ENCODE measurements at places on chromosomes 6 and 20.

GRCh38 chr6:150249261-150249660 lies 106.4 kb downstream of the PPP1R14C start:
- DNase-seq: no peak

GRCh38 chr20:39853636-39854035 lies 835.4 kb downstream of the MAFB start:
- no peak for DNase-seq

DNA sequence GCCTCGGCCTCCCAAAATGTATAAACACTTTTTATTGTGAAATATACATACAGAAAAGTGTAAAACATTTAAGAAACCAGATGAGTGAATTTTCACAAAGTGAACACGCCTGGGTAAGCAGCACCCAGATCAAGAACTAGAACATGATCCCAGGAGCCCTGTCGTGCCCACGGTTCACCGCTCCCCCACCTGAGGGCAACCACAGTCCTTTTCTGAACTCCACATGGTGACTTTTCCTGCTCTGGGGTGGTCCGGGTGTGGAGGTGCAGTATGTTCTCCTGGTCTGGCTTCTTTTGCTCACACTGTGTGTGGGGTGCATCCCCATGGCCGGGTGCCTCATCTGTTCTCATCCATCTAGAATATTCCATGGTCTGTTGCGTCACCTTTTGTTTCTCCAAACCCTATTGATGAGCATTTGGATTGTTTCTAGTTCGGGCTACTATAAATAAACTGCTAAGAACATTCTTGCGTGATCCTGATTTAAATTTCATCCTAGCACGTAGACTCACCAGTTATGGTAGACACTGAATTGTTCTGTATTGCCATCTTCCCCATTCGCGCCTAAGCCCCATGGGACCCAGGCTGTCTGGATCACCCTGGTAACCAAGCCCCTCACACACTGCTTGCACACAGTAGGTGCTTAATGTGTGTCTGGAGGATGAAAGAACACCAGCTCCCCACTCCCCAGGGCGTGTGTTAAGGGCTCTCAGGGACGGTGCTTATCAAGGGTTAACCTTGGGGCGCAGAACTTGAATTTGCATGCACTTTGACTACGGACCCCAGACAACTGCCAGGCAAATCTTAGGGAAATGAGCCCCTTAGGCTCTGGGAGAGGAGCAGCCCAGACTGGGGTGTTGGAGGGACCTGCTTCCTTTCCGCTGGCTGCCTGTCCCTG lies 56.2 kb downstream of the CTCFL start:
- no peak for DNase-seq

GRCh38 chr6:33456156-33456555 lies 1.8 kb downstream of the ZBTB9 start:
- no peak for DNase-seq

- no peak for DNase-seq
Observed at GRCh38 chr6:34650823-34651222, 45.7 kb downstream of the ILRUN start.

- no peak for DNase-seq
Observed at GRCh38 chr6:54112151-54112650, 958 bp downstream of the MLIP start.
